ENCODE measurements at places on chromosomes 12 and 14.

GRCh38 chr12:3131129-3131528 is 54.0 kb downstream of the TSPAN9 start:
- no peak for DNase-seq

DNA sequence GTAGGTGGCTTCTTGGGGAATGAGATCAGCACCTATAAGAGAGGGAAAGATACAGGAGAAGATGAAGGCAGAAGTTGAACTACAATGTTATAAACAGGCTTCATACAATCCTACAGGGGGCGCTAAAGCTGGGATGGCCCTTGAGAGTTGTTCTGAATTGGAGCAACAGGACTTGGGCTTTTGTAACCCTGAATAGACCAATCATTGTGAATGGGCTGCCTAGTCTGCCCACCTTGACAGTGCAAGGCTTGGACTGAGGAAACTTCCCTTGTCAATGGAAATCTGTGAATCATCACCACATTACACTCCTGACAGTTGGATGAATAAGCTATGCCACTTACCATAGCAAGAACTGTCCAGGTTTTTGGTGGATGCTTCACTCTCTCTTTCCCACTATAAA is 306.1 kb downstream of the KCNC2 start:
- no peak for DNase-seq

GRCh38 chr12:53749986-53750811 is 1.6 kb downstream of the CISTR start:
- DNase-seq: no peak

- DNase-seq: no peak
Observed at GRCh38 chr14:101715210-101716076, 46.1 kb upstream of the PPP2R5C start.

- DNase-seq: no peak
Observed at GRCh38 chr14:54572316-54572715, 5.4 kb downstream of the SAMD4A start.

DNA sequence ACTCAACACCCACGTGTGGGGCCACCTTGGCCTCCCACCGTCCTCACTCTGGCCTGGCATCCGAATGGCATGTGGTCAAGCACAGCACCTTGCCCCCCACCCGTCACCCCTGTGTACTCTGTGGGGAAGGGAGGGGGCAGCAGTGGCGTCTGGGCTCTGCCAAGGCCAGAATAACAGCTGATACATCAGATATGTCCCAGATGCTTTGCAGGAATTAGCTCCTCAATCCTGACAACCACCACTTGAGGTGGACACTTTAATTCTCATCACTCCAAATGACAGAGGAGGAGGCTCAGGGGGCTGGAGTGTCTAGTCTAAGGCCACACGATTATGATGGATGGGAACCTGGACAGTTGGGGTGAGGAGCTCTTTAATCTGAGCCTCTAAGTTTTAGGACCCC is 1.7 kb upstream of the KRT80 start:
- no peak for DNase-seq

All from NCI-H510A (cell line).